ENCODE measurements at places on chromosomes 3 and 15.

DNA sequence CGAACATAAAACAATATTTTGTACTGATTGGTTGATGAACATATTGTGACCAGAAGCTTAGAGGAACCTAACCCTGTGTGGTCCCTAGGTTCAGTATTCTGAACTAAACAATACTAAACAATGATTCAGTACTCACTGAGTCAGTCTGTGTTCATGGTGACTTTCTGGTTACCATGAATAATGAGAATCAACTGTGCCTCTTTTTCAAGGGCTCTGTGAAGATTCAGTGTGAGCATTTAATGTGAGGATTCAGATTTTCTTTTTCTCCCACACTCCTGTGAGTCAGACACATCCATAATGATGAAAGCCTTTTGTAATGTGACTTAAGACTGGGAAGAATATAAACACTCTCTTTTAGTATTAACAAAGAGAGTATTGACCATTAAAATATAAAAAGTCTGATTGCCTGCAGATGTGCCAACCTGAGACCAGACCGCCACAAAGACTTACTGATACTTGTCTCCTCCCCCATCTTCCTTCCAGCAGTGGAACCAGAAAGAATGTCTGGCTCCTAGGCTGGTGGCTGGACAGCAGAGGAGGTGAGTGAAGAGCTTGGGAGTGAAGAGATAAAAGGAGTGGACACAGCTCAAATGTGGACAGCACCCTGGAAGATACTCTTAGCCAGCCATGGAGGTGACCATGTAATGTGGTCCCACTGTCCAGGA is 17.6 kb upstream of the ACTL6A start:
- DNase-seq = peak; percentile 87

- DNase-seq = peak; percentile 36
Observed at GRCh38 chr3:15959434-15959811, 161.6 kb upstream of the ANKRD28 start.

- DNase-seq = no peak
Observed at GRCh38 chr3:1515882-1516281, 423.1 kb downstream of the CNTN6 start.

DNA sequence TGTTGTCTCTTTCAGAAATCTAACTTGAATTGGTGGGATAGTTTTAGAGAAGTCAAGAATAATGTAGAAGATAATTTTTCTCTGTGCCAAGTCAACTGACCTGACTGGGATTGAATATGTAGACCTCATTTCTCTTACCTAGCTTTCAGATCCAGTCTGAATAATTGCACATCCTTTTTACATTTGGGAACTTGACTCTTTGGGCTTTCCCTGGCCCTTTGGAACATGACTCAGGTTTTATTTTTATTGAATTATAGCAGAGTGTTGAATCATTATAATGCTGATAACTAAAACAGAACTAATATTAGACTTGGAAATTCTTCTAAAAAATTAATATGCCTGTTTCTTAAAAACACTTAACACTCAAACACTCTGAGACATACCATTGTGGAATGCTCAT is 76.5 kb downstream of the PFN2 start:
- no peak for DNase-seq

DNA sequence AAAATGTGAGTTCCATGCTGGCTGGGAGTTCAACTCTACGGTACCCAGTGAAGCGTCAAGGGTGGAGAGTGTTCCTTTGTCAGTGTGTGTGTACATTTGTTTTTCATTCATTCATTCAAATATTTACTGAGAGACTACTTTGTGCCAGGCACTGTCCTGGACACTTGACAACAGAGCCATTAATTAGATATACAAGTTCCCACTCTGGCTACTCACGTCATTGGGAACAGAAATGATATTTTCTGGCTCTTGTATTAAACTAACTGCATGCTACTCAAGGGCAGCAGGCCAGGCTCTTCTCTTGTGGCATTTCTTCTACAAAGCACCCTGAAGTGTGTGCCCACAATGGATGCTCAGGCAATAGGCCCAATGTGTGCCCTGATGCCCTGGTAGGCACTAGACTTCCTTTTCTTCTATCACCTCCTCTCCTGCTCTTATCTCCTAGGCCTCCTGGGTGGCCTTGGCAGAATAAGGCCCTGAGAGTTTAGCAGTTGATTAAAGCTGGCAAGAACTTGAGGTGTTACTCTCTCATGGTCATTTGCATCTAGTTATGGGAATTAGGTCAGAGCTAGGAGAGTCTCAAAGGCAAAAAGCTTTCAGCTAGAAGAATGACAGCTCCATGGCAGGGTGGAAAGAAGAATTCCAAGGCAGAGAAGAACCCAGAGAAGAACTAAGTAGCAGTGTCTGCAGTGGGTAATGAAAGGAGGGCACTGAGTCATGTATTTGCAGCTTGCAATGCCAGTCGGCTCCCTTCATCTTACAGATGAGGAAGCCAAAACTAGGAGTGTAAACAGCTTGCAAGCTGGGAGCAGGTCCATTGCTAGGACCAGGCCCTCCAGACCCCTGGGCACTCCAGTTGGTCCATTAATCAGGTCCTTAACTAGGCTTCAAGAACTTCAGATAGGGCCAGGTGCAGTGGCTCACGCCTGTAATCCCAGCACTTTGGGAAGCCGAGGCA is 14.0 kb upstream of the SMAD3 start:
- no peak for DNase-seq

DNA sequence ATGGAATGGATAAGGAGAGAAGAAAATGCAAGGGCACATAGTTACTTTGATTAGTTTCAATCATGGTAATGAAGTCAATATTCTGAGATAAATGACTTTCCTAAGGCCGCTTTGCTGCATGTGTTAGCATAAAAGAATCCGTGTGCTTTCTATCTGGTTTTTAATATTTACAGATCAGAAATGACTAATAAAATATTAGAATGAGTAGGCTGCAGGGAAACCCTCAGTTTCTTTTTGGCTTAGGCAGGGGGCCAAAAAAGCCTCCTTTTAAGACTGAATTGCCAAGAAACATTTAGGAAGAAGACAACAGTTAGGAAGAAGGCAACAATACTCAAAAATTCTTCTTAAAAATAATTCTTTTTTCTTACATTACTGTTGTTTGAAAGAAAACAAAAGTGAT is 11.6 kb downstream of the NEK11 start:
- no peak for DNase-seq

- DNase-seq = peak; percentile 94
Observed at GRCh38 chr3:165642761-165643420, 194.3 kb downstream of the BCHE start.

GRCh38 chr3:143783851-143784370 is 64.4 kb downstream of the SLC9A9 start:
- DNase-seq = no peak
